Type B pancreatic cell (in vitro differentiated cells): ENCODE measurements at places on chromosomes 12 and 14. TPM values are rescaled to one million over a fixed set of nuclear protein-coding genes. Genes with fewer than 3 reads are reported as not detected.

- no peaks in the 10 kb centered on the region for H3K4me1 ChIP-seq
- no peaks in the 10 kb centered on the region for H3K36me3 ChIP-seq
- no peak for DNase-seq
- H3K4me3 ChIP-seq: no peak overlapping the region
Observed at GRCh38 chr14:57692671-57693070, 173.2 kb downstream of the SLC35F4 start.

DNA sequence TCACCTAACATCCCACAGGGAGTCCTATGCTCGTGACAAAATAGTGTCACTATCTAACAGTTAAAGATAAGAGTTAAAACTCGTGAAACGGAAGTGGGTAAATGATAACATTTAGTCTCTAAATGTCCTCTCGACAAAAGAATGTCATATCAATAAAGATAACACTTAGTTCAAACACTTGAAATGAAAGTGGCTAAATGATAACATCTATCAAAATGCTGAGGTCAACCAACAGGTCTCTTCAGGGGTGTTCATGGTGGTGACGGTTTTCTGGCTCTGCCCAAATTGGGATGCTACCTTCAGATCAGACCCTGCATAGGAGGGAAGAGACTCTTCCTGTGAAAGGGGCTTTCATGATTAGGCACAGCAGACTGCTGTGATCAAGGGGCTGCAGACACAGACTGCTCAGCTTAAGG lies 22.1 kb downstream of the IL26 start:
- no peak for DNase-seq
- no peaks in the 10 kb centered on the region for H3K36me3 ChIP-seq
- H3K27me3 ChIP-seq: peaks cover 3% of the 10 kb centered on the region
- no peak overlapping the region for H3K4me3 ChIP-seq
- peaks cover 4% of the 10 kb centered on the region for H3K4me1 ChIP-seq
- no peak overlapping the region for H3K27ac ChIP-seq

CRIP1 gene
- total RNA-seq: 5.1 and 15.4 TPM in 2 replicates

GPRC5D gene
- 5.5 TPM in 1 of 2 replicates, not detected in the other for total RNA-seq

TMEM229B gene
- 2.1 and 2.7 TPM in 2 replicates for total RNA-seq
